Activated effector memory CD4-positive, alpha-beta T cell treated with Interleukin-2 at 50 U/mL for 16 hours (primary cell): ENCODE measurements at places on chromosomes 1 and 21.

DNA sequence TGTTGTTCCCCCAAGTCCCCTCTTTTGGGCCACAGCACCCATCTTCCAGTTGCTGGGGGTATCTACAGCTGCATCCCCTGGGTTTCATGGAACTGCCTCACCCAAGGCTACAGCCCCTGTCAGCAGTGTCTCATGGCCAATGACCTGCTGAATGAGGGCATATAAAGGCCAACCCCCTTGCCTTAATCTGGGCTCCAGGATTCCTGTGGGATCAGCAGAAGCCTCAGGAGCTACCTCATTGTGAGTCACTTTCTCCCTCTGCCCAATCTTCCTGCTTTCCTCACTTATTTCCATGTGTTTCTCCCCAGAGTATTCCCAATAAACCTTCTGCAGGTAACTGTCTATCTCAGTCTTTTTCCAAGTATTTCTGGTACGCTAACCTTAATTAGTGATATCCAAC is 37.3 kb upstream of the SYT14 start:
- no peak for DNase-seq

GRCh38 chr1:160397651-160398050 is 2.7 kb upstream of the VANGL2 start:
- DNase-seq, result no peak

- DNase-seq, result no peak
Measured at GRCh38 chr1:1554926-1555915, 14.8 kb upstream of the TMEM240 start.

- no peak for DNase-seq
Measured at GRCh38 chr1:116545359-116545705, 25.5 kb downstream of the CD58 start.

DNA sequence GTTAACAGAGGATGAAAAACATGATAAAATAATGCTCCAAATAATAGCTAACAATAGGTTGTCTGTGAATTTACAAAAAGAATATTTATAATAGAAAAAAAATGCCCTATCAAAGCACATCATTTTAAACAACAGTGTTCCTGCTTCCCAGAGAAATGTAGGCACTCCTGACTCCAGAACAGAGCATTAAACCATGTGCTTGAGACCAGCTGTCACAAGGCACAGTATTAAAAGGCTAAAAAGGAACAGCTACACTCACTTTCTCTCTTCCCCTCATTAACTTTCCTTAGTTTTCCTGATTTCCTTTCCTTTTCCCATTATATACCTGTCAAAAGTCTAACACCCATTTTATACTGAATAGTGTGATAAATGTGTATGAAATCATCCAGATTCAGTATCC is 10.9 kb downstream of the VAV3 start:
- no peak for DNase-seq
